ENCODE measurements at places on chromosomes 11 and 22. TPM values are rescaled to one million over a fixed set of nuclear protein-coding genes. Genes with fewer than 3 reads are reported as not detected.

MRGPRE gene
- not detected for total RNA-seq

TTC36 gene
- 1.0 TPM for total RNA-seq

DEUP1 gene
- total RNA-seq = 0.68 TPM

APOBEC3H gene
- total RNA-seq = 1.9 TPM

EMID1 gene
- total RNA-seq = 8.2 TPM

HSPB2 gene
- total RNA-seq = 6.4 TPM

BCO2 gene
- 8.9 TPM for total RNA-seq

MAJIN gene
- not detected for total RNA-seq

TRPC6 gene
- total RNA-seq = 13.9 TPM

OR8A1 gene
- not detected for total RNA-seq

TEX12 gene
- total RNA-seq = not detected

IGLL1 gene
- total RNA-seq = not detected

PDGFB gene
- 30.5 TPM for total RNA-seq

DERL3 gene
- 5.8 TPM for total RNA-seq

ZNRD2 gene
- 25.1 TPM for total RNA-seq

OR52N4 gene
- not detected for total RNA-seq

ZNF214 gene
- total RNA-seq = 3.3 TPM

RFPL2 gene
- not detected for total RNA-seq

TCN1 gene
- 1.7 TPM for total RNA-seq

NXPE1 gene
- not detected for total RNA-seq

MYEOV gene
- 1.2 TPM for total RNA-seq

IGHMBP2 gene
- 18.8 TPM for total RNA-seq

TMPRSS13 gene
- 7.0 TPM for total RNA-seq

MIAT gene
- total RNA-seq = 6.8 TPM

PGA3 gene
- total RNA-seq = 1.3 TPM

SMTN gene
- 44.8 TPM for total RNA-seq

DNAJB7 gene
- not detected for total RNA-seq

CD82 gene
- total RNA-seq = 129 TPM

MS4A10 gene
- total RNA-seq = not detected

MS4A4A gene
- total RNA-seq = 89.5 TPM

FOLR1 gene
- total RNA-seq = 134 TPM

SHANK3 gene
- total RNA-seq = 50.6 TPM

C11orf91 gene
- total RNA-seq = not detected

CRYBB2 gene
- total RNA-seq = not detected

OTOG gene
- not detected for total RNA-seq

PTPRJ gene
- total RNA-seq = 40.0 TPM

TBX10 gene
- total RNA-seq = not detected

RIN1 gene
- 8.2 TPM for total RNA-seq

RFPL3 gene
- not detected for total RNA-seq

TSGA10IP gene
- total RNA-seq = not detected

MYO7A gene
- total RNA-seq = 5.5 TPM

SSTR3 gene
- not detected for total RNA-seq

LDHAL6A gene
- total RNA-seq = not detected

Data from lower lobe of right lung (tissue), 2 donors.